T1000 (cell line): ENCODE measurements at places on chromosomes 7 and 10.

- no peak for DNase-seq
Measured at GRCh38 chr7:74093671-74094223, 10.1 kb downstream of the LIMK1 start.

GRCh38 chr7:55274156-55274555, 91.0 kb upstream of the LANCL2 start:
- no peak for DNase-seq

- DNase-seq = no peak
Measured at GRCh38 chr7:77415476-77415822, 700 bp downstream of the GSAP start.

- DNase-seq = no peak
Measured at GRCh38 chr7:157560710-157561522, 224.1 kb downstream of the DNAJB6 start.

- DNase-seq = no peak
Measured at GRCh38 chr7:105060923-105061322, 46.9 kb downstream of the KMT2E start.

GRCh38 chr7:126589068-126589684, 663.6 kb downstream of the GRM8 start:
- DNase-seq = no peak
